ENCODE measurements at places on chromosomes 7 and 10. TPM values are rescaled to one million over a fixed set of nuclear protein-coding genes. Genes with fewer than 3 reads are reported as not detected.
A peak's percentile ranks its signal among the peaks of the same experiment; 100 is the strongest.

DNA sequence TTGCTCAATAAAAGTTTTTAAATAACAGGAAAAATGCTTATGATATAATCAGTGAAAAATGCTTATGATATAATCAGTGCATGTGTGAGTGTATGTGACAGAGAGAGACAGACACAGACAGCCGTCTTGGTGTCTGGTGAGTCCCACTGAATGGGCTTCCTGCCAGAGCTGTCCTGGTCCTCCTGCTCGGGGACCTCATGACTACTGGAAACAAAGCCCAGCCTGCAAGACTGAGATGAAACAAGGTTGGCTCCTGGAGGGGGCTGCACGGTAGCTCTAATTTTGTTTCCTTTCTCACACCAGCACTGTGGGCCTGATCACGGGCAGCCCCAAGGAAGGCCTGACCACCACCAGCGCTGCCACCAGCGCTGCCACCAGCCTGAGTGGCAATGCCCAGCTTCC is 57.3 kb downstream of the NRP1 start:
- DNase-seq = peak; percentile 82

DNA sequence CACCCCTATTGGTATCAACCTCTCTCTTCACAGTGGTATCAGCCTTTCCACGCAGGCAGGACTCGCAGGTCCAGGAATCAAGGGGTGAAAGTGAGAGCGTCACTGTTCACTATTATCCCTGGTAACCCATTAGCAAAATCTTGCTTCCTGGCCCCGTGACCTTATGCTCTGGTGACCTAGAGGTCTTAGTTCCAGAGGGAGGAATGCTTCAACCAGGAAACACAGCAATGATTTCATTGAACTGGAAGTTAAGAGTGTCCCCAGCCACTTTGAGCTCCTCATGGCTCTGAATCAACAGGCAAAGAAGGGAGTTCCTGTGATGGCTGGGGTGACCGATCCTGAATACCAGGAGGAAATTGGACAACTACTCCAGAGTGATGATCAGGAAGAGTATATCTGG is 90.6 kb downstream of the CUL2 start:
- DNase-seq = no peak

Gene CNPY1
- polyA plus RNA-seq = not detected

Gene ADCY1
- polyA plus RNA-seq = 11.9 TPM

Gene SDK1
- polyA plus RNA-seq = 3.6 TPM

Measured in muscle of leg (tissue), 16 donors.